NCI-H1436 (cell line): ENCODE measurements at places on chromosomes 3 and 15.

- DNase-seq: no peak
Observed at GRCh38 chr15:40407330-40407990, 1.9 kb downstream of the IVD start.

- no peak for DNase-seq
Observed at GRCh38 chr3:190303884-190304283, 18.4 kb downstream of the CLDN1 start.

- no peak for DNase-seq
Observed at GRCh38 chr15:35827141-35827540, 281.2 kb upstream of the DPH6 start.

DNA sequence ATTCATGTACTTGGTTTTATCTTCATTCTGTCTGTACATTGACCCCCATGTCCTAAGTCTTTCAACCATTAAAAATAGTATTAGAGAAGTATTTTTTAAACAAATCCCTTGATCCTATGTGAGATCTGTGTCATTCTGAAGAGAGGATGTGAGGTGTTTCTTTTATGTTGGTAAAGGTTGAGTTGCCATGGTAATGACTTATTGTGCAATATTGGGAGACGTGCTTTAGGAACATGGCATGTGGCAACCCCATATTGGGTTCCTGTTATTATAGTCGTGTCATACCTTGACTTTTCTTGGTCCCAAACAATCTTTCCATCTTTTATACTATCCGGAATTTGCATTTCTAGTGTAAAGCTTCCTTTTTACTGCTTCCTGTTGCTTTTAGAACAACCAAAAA, 203.1 kb downstream of the KCNAB1 start:
- DNase-seq: no peak
